NCI-H2029 treated with DMSO at 0.1 percent for 48 hours (cell line): ENCODE measurements at places on chromosomes 4 and X.

GRCh38 chrX:113001836-113002235 is 161.2 kb upstream of the AMOT start:
- DNase-seq = no peak

GRCh38 chrX:119539872-119540271 is 25.3 kb downstream of the STEEP1 start:
- DNase-seq = no peak

DNA sequence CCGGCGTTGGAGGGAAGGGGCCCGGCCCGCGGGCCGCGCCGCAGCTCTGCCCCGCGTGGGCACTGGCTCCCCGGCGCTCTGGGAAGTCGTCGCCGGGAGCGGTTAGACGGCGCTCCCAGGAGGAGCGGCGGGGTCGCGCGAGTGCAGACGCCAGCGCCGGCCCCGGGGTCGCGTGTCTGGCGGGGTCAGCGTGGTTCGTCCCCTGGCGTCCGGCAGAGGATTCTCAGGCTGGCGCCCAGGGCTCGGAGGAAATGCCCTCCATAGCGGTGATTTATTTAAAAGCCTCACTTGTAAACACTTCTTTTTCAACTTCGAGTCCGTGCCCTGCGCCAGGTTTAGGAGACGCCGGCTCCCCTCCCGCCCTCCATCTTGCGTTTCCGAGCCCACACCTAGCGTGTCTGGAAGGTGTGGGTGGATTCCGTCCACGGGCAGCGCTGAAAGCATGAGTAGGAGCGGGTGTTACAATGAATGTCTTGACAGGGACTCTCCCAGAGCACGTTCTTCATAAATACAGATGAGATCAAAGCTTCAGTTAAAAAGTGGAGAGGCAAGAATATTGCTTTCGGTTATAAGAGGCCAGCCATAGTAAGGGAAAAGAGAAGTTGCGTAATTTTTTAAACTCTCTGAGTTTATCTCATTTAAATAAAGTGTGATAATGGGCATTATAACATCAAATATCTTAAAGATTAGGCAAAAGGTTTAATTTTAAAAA is 692 bp downstream of the FAM241A start:
- DNase-seq = no peak

DNA sequence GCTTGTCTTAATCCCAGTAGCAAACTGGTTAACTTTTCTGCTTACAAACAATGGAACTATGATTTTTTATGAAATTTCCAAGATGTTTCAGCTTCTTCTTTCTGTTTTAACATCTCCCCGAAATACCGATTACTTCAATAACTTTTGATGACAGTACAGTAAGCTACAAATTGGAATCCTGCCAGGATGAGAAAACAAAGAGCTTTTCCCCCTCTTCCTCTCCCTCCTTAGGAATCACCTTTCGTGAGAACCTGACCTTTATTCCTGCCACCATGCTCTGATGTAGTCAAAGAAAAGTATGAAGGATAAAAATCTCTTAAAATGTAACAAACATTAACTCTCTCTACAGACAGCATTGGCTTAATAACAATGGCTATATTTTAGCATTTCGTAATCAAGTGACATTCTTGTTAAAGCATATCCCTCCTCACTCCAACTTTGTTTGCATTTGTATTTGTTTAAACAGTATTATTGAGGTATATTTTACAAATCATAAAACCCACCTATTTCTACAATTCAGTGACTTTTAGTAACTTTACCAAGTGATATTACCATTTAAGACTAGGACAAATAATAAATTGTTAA is 148.7 kb upstream of the NAP1L5 start:
- no peak for DNase-seq

- DNase-seq = no peak
Observed at GRCh38 chr4:79998201-79998600, 74.8 kb downstream of the ANTXR2 start.

DNA sequence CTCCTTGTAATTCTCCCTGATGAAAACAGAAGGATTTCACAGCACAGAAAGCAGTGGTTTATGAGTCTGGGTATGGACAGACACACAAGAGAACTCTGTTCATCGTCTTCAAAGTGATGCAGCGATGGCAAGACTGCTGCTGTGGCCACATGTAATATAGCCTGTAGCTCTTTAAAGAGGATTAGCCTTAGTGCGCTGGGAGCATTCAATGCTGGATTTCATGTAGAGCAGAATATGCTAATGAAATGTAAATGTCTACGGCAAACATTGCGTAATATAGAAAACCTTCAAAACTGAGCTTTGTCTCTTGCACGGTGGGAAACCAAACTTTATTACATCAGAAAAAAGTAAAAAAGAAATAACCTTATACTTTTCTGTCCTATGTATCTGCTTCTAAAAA is 42.9 kb downstream of the ALPK1 start:
- no peak for DNase-seq

DNA sequence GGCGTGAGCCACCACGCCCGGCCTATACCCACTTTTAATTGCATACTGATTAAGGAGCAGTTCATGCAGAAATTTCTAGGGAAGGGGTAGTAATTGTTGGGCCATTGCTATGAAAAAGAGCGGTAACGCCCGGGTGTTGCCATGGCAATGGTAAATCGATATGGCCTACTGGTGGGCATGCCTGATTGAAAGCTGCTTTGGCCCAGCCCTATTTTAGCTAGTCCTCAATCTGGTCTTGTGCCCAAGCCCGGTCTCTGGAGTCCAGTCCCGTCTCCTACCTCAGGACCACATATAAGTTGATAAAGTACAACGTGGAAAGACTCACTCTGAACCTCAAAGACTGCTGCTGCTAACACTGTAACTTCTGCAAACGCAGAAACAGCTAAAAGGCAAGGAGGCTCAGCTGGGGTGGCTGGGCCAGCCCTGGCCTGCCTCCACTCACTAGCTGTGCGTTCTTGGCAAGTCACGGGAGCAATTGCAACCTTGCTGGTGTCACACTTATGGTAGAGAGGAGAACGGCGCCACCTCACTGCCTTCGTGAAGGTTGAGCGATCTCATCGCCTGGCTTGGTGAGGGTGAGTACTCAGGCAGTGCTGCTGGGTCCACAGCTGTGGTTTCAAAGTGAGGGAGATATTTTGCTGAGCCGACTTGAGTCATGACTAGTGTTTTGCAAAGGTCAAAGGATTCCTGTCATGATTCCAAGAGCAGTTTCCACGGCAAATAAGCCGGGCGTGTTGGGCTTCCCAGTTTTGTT is 57.0 kb upstream of the GRPEL1 start:
- DNase-seq = no peak

- no peak for DNase-seq
Observed at GRCh38 chrX:108736509-108737479, at the start of gene IRS4. Gene IRS4, minus strand, starts transcription at chrX:108736563.

DNA sequence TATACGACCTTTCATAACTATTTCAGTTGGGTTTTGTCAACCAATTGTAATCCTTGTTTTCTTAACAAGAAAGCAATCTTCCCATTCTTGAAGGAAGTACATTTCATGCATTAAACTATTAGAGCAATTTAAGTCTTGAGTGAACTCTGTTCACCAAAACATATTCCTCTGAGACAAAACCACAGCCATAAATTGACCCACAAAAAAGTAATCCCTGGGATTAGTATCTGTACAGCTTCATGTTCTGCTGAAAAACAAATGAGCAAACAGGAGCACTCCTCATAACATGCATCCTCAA is 207.0 kb upstream of the PDE5A start:
- no peak for DNase-seq
